Neural progenitor cell (in vitro differentiated cells): ENCODE measurements at places on chromosomes 1 and 21. TPM values are rescaled to one million over a fixed set of nuclear protein-coding genes. Genes with fewer than 3 reads are reported as not detected.

Gene SMPDL3B
- 1.2 and 3.9 TPM in 2 replicates for total RNA-seq

Gene SDC3
- 23.0 and 45.1 TPM in 2 replicates for total RNA-seq

DNA sequence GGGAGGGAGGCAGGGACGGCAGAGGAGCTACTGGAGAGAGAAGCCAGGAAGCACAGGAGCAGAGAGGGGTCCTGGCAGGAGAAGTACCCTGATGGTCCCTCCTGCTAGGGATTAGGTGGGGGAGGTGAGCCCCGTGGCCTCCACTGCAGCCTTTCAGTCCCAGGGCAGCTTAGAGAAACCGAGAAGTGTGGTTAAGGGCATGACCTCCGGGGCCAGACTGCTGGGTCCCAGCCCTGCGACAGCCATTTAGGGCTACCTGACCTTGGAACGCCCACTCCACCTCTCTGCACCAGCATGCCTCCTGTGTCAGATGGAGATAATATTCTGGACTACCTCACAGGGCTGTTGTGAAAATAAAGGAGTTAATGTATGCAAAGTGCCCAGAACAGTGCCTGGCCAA lies 47.4 kb downstream of the KCNN3 start:
- no peaks in the 10 kb centered on the region for H3K27me3 ChIP-seq
- DNase-seq = no peak
- no peak overlapping the region for H3K4me3 ChIP-seq
- H3K27ac ChIP-seq = no peak overlapping the region

DNA sequence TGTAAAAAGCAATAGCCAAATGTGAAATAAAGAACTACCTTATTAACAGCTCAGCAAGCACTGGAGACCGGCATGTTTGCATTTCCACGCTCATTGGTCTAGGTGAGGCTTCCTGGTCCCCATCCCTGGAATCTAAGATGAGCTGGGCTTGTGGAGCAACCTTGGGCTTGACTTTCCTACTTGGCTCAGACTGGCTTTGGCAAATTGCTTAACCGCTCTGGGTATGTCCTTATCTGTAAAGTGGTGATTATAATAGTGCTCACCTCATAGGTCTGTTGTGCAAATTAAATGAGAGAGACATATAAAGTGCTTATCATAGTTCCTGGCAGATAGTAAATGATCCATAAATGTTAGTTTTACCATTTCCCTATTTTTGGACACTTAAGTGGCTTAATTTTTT lies 49.4 kb upstream of the CACNA1E start:
- H3K4me3 ChIP-seq = no peak overlapping the region
- peaks cover 6% of the 10 kb centered on the region for H3K27me3 ChIP-seq
- no peak overlapping the region for H3K27ac ChIP-seq

DNA sequence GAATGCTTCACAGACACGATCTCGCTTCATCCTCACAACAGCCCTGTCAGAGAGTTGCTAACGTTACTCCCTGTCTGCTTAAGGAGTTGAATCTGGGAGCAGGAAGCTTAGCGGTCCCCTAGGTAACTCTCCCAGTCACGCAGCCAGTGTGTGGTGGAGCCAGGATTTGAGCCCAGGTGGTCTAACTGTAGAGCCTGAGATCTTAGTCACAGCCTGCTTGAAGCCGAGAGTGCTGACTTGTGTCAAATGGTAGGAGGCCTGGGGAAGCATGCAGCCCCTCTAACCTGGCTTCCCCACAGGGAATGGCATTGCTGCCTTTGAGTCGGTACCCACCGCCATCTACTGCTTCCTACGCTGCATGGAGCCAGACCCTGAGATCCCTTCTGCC lies 4.1 kb downstream of the ADPRS start:
- no peaks in the 10 kb centered on the region for H3K27me3 ChIP-seq
- H3K4me3 ChIP-seq = no peak overlapping the region
- H3K27ac ChIP-seq = no peak overlapping the region
- peaks cover 3% of the 10 kb centered on the region for H3K4me1 ChIP-seq
- no peak for DNase-seq

DNA sequence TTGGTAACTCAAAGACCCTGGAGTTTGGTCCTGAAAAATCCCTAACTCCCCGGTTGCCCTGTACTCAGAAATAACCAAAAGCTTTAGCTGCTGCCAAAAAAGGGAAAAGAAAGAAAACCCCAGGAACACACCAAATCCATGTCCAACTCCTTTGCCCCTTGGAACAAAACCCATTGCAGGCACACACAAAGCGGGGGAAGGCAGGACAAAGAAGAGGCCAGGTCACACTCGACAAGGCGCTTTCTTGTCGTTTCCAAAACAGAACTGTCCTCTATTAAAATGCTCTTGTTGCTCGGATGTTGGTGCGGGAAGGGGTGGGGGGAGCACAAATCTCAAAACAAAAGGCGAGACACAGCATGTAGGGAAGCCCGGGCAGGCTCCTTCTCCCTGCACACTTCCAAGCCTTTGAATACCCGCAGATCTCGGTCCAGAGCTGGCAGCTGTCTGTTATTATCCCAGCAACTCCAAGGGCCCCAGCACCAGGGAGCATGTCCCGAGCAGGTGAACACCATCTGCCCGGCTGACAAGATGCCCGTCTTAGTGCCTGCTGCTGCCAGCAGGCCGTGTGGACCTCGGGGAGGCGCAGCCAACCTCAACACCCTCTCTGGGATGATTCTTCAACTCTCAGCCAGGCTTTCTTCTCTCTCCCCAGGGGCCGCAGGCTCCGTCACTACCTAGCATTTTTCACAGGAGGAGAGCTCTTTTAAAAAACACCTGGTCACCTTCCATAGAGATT lies 96.4 kb downstream of the SSBP3 start:
- peaks cover 57% of the 10 kb centered on the region for H3K4me1 ChIP-seq
- H3K27me3 ChIP-seq = no peaks in the 10 kb centered on the region
- peak; percentile 65 for DNase-seq
- H3K4me3 ChIP-seq = peak overlapping the region; percentile 26

DNA sequence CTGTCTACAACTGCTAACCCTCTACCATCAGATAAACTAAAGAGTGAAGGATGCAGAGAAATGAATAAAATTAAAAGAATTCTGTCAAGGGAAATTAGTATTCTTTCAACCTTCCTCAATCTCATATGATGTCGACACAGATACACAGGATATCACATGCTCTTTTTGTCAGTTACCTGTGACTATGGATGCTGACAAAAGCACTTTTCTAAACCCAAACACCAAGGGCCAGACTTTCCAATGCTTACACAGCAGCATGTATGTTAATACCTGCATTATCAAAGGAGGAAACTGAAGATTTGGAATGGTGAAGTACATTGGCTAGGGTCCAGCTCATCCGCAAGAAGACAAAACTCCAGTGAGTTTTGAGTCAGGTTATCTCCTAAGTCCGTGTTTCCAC lies 294.0 kb downstream of the SMYD3 start:
- no peak overlapping the region for H3K4me3 ChIP-seq
- H3K27me3 ChIP-seq = no peaks in the 10 kb centered on the region
- no peaks in the 10 kb centered on the region for H3K4me1 ChIP-seq
- no peak for DNase-seq
- H3K27ac ChIP-seq = no peak overlapping the region

GRCh38 chr1:229597877-229598276 lies 28.0 kb downstream of the TAF5L start:
- no peaks in the 10 kb centered on the region for H3K4me1 ChIP-seq
- H3K27ac ChIP-seq = no peak overlapping the region
- H3K27me3 ChIP-seq = no peaks in the 10 kb centered on the region

- no peak overlapping the region for H3K4me3 ChIP-seq
- no peak for DNase-seq
- H3K27ac ChIP-seq = no peak overlapping the region
- H3K4me1 ChIP-seq = no peaks in the 10 kb centered on the region
- no peaks in the 10 kb centered on the region for H3K36me3 ChIP-seq
Observed at GRCh38 chr1:201475130-201475529, 6.1 kb upstream of the PHLDA3 start.

- no peak for DNase-seq
- no peaks in the 10 kb centered on the region for H3K27me3 ChIP-seq
- no peaks in the 10 kb centered on the region for H3K36me3 ChIP-seq
- H3K4me1 ChIP-seq = peaks cover 23% of the 10 kb centered on the region
Observed at GRCh38 chr1:168614235-168614634, 37.8 kb downstream of the XCL1 start.

DNA sequence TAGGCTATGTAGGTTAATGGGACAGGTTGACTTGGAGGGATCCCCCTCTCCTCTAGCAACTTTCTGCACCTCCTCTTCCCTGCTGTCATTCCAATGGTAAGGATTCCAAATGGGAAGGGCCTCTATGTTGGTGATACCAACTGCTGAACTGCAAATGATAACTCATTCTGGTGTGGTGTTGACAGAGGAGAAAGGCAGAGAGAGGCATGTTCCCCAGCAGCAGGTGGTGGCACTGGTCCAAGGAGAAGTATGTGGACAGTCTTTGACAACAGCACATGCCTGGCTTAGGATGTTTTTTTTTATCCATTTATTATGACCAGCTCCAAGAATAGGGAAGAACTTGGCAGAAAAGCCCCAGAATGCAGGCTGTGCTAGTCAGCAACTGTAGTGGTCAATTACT lies 19.6 kb upstream of the SPAG17 start:
- H3K27ac ChIP-seq = no peak overlapping the region
- H3K27me3 ChIP-seq = no peaks in the 10 kb centered on the region
- no peak for DNase-seq
- H3K4me3 ChIP-seq = no peak overlapping the region
- H3K36me3 ChIP-seq = no peaks in the 10 kb centered on the region
- H3K4me1 ChIP-seq = no peaks in the 10 kb centered on the region
